ENCODE measurements at places on chromosomes 11 and 22.

DNA sequence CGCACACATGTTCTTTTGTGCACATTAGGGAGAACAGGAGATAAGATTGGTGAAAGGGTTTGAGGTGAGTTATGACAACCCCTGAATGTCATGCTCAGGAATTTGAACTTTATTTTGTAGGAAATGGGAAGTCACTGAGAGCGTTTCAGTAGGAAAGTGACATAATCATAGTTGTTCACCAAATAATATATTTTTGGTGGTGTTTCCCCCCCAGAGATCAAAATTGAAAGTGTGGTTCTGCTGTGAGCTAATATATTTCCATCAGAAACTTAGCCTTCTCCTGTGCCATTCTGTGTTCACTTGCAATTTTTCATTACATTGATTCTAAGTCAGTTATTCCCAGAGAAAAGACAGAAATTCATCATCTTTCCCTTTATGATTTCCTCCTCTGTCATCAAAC, 64.1 kb upstream of the RCN1 start:
- no peak for DNase-seq

DNA sequence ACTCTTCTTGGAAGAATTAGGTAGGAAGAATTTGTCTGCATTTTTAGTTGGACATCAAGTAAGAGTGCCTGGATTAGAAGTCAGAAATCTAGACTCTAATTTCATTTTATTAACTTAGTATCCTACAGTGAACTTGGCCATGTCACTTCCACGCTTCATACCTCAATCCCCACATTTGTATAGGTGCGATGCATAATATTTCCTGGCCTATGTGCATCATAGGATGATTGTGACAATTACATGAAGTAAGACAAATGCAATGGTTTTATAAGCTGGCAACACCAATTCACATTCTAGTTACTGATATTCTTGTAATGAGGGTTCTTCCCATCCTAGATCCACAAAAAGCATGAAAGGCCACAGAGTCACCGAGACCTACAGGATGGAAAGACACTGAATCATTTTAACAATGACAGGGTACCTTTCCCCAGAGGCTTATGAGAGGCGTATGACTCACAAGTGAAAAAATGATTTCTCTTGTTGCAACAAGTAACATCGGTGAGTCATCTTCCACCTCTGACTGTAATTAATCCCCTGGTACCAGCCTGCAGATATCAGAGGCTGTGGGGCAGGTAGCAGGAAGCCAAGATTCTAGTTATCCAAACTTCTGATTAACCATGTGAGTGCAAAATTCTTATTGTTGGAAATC, 56.0 kb upstream of the OR5AK2 start:
- DNase-seq = peak; percentile 16

- no peak for DNase-seq
These were observed 68.4 kb downstream of the TRAF6 start for GRCh38 chr11:36441610-36442208.

GRCh38 chr11:86228269-86229038, 16.1 kb upstream of the EED start:
- no peak for DNase-seq

- no peak for DNase-seq
These were observed 2.8 kb downstream of the SIAE start for GRCh38 chr11:124670732-124671131.

DNA sequence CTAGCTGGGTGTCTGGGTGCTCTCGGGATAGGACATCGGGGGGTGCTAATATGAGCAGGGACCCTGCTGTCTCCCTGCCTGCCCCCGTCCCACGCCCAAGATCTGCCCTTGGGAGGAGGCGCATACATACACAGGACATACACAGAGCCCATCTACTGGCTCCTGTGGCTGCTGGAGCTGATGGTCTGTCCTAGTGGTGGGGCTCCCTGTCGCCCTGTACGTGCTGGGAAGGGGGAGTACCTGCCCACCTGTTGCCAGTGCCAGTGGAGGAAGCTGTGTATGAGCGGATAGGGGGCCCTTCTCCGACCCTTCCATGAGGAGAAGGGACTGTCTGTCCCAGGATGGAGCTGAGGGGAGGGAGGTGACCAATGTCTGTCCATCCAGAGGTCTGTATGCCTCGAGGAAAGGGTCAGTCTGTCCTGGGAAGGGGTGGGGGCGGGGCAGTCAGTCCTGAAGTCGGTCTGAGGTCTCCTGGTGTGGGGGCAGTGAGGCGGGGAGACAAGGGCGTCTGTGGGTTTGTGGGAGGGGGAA, 952 bp downstream of the TBC1D10A start:
- DNase-seq = no peak

DNA sequence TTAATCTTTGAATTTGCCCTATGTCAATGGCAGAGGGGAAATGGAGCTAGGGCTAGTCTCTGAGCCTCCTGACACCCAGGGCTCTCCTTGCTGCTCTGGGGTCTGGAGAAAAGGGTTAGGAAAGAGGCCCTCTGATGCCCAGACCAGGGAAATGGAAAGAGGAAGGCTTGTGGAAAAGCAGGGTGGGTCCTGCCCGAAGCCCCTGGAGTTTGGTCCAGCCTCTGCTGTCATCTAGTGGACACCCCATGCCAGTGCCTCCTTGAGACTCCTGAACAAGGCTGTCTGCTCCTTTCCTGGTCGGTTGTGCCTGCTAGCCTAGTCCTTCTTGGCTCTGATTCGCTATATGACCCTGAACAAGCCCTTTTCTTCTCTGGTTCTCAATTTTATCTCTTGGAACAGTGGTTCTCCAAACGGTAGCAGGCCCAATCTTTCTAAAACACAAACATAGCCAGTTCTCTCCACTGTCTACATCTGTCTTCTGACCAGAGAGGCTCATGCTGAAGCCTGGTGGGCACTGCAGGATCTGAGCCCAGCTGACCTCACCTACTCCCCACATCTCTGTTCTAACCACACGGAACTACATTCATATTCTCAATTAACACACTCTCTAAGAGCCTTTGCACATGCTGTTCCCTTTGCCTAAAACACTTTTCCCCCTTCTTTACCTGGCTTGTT, 8.8 kb upstream of the PLA2G3 start:
- DNase-seq = peak; percentile 91

DNA sequence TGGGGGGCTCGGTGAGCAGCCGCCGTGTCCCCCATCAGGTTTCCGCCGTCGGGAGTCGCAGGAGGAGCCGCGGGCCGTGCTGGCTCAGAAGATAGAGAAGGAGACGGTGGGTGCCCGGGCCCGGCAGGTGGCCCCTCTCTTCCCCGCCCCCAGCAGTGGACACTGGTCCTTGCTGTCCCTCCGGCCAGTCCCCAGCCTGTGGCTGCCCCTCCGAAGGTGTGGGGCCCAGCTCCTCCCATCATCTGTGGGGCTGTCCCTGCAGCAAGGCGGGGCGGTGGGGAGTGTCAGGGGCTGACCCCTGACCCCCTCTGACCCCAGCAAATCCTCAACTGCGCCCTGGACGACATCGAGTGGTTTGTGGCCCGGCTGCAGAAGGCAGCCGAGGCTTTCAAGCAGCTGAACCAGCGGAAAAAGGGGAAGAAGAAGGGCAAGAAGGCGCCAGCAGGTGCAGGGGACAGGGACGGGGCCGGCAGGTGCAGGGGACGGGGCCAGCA, 15.3 kb downstream of the EPS8L2 start:
- DNase-seq = no peak

- no peak for DNase-seq
These were observed 8.4 kb downstream of the CWC15 start for GRCh38 chr11:94964934-94965333.

- no peak for DNase-seq
These were observed 39.7 kb upstream of the CALCA start for GRCh38 chr11:15011776-15012345.

GRCh38 chr11:101113540-101113939, 16.1 kb downstream of the PGR start:
- DNase-seq = no peak

DNA sequence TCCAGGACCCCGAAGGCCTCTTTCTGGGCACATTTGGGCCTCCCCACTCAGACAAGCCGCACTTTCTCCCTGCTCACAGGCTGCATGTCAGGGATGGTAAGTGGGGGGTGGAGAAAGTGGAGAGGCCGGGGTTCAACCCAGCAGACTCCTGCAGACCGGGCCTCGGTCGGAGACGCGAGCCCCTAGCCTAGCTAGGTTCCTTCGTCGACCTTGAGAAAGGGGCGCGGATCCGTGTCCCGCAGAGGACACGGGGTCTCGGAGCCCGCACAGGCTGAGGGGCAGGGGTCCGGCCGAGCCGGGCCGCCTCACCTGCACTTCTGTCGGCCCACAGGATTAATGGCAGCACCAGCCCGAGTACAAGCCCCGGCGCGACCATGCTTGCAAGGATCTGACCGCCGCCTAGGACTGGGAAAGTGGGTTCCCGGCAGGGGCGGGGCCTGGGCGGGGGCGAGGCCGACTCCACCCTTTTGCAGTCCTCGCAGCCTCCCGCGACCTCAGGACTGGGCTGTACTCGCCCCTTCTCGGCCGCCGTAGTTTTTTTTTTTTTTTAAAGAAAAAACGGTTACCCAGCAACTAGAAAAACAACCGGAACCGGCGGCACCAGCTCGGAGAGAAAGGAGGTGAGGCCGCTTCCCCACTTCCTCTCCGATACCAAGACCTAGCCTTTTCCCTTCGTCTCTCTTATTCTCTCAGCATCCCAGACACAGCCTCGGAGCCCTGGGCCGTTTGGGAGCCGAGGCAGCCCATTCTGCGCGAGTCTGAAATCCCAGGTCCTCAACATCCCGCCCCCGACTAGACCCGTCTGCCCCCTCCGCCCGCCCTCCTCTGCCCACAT, at the start of the genes SIAE and SPA17:
Gene SIAE (minus strand): TSS at position 407 of the 835 bp plus-strand sequence. CDS start 31 bp downstream, at position 376.
Gene SPA17 (plus strand): TSS at position 572 of the 835 bp plus-strand sequence. CDS start 1,361 bp downstream, outside the sequence.
- DNase-seq = peak; percentile 96

DNA sequence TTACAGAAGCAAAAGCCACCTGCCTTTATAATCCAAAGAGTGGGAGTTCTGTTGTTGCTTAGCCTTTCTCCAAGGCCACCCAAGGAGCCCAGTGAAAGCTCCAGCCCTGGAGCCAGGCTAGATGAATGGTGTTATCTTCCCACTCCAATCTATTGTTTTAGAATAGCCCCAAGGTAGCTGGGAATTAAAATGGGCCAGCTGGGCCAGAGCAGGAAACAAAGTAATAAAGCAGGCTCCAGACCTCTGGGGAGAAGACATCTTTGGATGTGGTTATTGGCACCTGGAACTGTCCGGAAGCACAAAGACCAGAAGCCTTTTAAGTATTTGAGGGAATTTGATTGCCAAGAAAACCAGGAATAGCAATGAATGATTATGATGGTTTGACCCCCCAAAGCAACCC, 8.8 kb downstream of the C11orf96 start:
- DNase-seq = no peak

DNA sequence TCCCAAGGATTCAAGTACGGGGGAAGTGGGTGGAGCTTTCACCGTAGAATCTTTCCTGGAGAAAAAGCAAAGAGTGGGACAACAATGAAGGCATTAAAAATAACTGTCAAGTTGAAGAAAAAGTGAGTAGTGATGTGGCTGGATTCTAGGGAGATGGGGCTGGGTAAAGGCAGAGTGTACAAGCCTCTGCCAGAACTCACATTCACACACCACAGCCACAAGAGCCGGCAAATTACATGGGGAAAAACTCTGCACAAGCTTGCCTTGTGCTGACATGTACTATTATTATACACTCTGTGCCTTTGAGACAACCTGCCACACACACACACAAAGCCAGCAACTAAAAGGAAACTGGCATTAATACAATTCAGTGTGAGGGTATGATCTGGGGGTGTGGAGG, 182.6 kb downstream of the LARGE1 start:
- DNase-seq = no peak

GRCh38 chr11:115996125-115996807, 492.1 kb upstream of the CADM1 start:
- DNase-seq = no peak

DNA sequence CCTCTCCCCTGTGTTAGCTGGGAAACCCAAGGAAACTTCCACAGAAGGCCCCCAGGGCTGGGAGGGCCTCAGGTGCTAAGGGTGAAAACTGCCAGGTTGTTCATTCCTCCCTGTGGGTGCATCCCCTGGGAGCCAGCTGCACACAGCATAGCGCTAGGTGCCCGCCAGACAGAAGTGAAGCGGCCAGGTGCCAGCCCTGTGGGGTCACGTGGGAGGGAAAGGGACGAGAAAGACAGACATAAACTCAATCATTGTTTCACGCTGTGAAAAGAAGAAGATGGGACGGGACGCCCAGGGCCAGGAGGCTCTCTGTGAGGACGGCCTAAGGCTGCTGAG, 31.6 kb upstream of the HMOX1 start:
- no peak for DNase-seq

DNA sequence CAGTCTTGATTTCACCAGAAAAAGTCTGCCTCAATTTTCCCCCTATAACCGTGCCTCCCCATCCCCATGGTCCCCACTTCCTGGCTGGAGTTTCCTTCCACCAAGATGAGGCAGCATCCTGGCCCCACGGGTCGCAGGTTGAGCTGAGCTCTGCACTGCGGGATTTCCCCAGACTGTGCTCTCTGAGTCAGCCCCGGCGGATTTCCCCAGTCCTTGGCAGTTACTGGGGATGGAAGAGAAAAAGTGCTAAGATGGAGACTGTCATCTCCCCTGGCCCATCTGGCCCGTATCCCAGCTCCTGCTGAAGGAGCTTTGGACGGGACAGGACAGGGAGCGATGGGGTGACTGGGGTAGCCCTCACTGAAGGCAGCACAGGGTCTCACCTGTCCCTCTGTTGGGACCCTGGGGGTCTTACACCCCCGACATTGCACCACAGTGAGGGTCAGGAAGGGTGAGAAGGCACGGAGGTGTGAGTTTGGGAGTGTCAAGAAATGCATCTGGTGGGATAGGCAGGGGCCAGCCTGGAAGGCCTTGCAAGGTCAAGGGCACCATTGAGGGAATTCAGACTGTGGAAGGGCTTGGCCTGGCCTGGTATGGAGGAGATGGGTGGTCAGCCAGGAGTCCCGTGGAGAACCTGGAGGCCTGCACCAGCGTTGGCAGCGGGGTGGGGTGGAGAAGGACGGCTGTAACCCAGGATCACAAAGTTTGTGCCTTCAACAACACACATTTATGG, 36.5 kb downstream of the NADSYN1 start:
- no peak for DNase-seq

All from adipocyte (in vitro differentiated cells).